ENCODE measurements at places on chromosomes 2 and 18.

- DNase-seq = no peak
Measured at GRCh38 chr2:101205521-101206479, 46.9 kb upstream of the CNOT11 start.

GRCh38 chr2:44244135-44244871 lies 31.0 kb upstream of the SLC3A1 start:
- no peak for DNase-seq

GRCh38 chr18:52222211-52222610 lies 117.8 kb upstream of the DCC start:
- no peak for DNase-seq

- no peak for DNase-seq
Measured at GRCh38 chr2:185255566-185255965, 483.0 kb upstream of the FSIP2 start.

GRCh38 chr18:10482363-10482984 lies 28.0 kb downstream of the APCDD1 start:
- DNase-seq = no peak

DNA sequence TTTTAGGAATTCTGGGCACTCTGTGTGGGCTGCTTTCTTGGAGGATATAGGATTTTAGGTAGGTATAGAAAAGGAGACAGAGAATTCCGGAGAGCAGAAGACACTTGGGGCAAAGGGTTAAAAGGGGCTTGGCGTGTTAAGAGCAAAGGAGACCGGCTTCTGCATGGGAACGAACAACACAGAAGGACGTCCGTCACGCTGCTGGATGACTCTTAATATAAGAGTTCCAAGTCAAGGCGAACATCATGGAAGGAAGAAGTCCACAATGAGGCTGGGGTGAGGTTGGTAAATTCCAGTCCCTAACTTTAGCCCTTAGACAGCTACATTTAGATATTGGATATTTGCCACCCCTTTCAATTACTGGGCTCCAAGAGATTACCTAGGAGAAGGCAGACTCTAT lies 15.9 kb upstream of the SLC20A1 start:
- DNase-seq = no peak

GRCh38 chr2:221958224-221958623 lies 340.6 kb downstream of the PAX3 start:
- DNase-seq = no peak

DNA sequence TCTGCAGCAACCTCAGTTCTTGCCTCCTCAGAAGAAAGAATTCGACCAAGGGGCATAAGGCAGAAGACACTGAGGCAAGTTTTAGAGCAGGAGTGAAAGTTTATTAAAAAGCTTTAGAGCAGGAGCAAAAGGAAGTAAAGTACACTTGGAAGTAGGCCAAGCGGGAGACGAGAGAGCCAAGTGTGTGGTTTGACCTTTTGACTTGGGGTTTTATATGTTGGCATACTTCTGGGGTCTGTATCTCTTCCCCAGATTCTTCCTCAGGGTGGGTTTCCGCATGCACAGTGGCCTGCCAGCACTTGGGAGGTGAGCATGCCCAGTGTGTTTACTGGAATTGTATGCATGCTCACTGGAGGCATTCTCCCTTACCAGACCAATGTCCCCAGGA lies 59.3 kb upstream of the ANKRD44 start:
- no peak for DNase-seq

GRCh38 chr2:65057391-65058052 lies 1.3 kb downstream of the CEP68 start:
- no peak for DNase-seq

GRCh38 chr2:73134471-73134870 lies 21.7 kb upstream of the RAB11FIP5 start:
- DNase-seq = no peak

Data from cortex of kidney (tissue), 1 donor.